Activated T-cell treated with anti-CD3 and anti-CD28 coated beads, Interleukin-2, amount 50 U/mL, for 48 hours (primary cell): ENCODE measurements at places on chromosomes 7 and 10.
A peak's percentile ranks its signal among the peaks of the same experiment; 100 is the strongest.

GRCh38 chr7:52862321-52862720, 173.1 kb upstream of the POM121L12 start:
- no peak for DNase-seq

DNA sequence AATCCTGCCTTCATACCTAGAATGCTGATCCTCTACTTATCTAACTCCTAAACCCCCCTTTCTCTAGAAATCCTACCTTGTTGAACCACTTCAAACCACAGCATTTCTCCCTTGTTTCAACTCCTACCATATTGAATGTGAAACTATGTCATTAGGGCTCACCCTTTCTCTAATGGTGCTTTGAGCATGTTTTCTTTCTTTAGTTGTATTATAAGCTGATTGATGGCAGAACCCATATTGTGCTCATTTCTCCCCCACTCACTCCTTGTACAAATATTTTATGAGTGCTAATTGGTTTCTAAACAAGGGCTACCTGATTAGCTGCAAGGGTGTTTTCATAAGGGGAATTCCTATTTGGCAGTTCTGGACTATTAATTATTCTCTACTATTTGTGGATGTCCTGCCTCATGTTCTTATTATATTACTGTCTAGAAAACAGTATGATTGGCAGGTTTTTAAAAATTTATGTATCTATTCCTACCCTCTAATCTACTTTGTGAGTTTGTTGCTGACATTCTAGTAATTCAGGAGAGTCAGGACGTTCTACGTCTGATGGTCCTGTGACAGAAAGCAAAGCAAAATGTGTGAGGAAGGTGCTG, 765.8 kb downstream of the KCNMA1 start:
- no peak for DNase-seq

- no peak for DNase-seq
Observed at GRCh38 chr7:19143881-19144574, 1.2 kb downstream of the FERD3L start.

- DNase-seq: no peak
Observed at GRCh38 chr7:2621061-2621828, 10.5 kb upstream of the TTYH3 start.

GRCh38 chr7:150594805-150595204, 27.6 kb downstream of the GIMAP4 start:
- DNase-seq: no peak

DNA sequence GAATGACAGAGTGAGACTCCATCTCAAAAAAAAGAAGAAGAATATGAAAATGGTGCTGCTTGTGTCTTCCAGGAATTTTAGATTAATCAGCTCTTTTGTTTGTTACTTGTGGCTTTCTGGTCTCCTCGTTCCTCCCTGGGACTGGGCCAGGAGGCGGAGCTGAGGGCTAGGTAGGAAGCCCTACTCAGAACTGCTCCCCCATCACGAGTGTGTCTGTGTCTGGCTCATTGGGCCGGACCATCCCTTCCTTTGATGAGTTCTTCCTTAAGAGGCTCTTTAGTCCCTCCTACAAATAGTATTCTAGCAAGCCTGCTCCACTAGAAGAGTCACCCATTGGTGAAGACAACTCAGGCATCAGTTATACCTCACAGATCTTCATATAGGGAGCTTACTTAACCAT, 56.8 kb upstream of the YAE1 start:
- DNase-seq: no peak

DNA sequence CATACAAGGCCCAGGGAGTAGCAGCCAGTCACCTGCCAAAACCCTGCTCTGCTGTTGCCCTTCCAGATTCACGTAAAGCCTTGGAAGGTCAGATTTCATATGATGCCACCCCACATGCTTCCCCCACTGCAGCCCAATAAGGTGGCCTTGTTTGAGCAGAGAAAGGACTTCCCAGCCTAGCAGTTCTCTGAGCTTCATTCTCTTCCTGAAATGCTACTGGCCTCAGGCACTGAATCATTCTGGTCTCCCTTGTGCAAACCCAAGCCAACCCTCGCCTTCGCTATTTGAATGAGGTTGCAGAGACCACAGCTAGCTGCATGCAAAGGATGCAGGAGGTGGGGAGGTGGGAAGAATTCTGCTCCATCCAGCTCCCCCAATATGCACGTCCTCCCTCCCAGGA, 60.3 kb upstream of the PLXNA4 start:
- DNase-seq: no peak

DNA sequence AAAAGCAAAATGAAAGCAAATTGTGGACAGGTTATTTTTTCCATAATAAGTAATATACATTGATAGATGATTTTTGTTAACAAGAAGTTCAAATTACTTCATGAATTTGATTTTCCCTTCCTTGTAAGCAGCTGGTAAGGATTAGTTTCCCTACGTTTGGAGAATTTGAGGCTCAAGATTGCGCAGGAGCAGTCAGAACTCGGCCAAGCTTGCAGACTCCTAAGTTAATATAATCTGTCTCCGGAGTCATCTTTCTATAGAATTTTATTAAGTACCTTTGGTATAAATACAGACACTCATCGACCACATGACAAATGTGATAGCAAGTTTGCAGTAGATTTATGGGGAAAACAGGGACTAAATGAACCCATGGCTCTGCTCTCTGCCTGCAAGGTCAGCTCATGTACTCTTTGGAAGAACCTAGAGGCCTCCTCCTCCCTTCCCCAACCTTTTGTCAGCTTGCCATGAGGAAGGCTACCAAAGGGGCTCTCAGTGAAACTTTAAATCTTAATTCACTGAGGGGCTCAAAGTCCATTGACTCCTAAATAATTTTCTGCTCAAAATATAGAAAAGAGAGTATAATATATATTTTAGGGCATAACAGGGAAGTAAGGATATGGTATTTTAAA, 89.2 kb upstream of the CTTNBP2 start:
- DNase-seq: no peak

GRCh38 chr10:22454634-22455033, 109.3 kb downstream of the SPAG6 start:
- DNase-seq: no peak

DNA sequence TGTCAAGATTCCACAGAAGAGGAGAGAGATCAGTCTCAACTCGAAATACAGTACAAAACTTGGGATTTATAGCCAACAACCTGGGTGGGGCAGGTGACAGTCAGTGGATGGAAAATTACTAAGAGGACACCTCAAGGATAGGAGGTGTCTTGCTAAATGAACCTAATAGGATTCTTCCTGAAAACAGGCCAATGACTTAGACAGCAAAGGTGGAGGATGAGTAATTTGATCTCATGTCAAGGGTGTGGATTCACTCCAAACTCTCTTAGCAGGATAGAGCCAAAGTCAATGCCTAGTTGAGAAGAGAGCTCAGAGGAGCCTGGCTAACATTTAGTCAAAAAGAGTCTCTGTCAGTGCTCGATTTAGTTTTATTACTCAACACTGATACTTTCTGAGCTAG, 106.7 kb upstream of the INSYN2A start:
- no peak for DNase-seq

GRCh38 chr10:52215745-52216361, 98.2 kb upstream of the DKK1 start:
- peak; percentile 20 for DNase-seq

DNA sequence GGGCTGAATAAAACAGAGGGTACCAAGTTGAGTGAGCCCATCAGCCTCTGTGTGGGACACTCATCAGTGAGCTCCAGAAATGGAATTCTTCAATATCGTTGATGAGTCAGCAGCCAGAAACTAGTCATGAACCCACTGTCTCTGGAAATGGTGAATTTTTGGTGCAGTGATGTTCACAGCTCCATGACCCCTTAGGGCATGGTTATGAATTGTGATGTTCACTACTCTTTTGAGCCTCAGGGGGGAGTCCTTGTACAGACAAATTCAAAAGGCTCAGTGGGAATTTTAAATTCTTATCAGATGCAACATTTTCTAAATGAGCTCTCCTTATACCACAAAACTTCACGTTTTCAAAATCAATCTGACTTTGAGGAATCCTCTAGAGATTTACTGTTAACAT, 335.7 kb downstream of the PHTF2 start:
- no peak for DNase-seq

DNA sequence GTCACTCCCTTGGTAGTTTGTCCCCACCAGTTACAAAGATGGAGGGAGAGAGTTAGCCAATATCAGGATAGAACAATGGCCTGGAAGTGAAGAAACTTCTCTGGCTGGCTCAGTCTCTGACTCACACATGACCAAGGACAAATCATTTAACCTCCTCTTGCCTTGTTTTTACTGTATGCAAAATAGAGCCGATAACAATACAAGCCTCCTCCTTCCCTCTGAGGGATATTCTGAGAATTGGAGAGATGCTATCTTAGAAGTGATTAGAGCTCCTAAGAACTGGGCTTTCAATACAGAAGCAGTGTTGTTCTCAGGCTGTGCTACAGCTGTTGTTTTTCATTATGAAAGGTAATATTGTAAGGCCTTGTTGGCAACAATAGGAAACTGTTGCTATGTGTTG, 87.7 kb upstream of the EGR2 start:
- DNase-seq: no peak

DNA sequence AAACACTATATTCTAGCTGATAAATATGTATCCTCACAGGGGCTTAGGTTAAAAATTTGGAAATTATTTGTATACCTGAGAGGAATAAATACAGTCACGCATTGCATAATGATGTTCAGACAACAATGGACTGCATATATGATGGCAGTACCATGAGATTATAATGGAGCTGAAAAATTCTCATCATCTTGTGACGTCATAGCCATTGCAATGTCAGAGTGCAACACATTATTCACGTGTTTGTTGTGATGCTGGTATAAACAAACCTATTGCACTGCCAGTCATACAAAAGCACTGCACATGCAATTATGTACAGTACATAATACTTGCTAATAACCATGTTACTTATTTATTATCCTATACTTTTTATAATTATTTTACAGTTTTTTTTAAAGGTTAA, 31.4 kb downstream of the STEAP1B start:
- no peak for DNase-seq

- no peak for DNase-seq
Observed at GRCh38 chr7:35823440-35823839, 22.6 kb downstream of the SEPTIN7 start.

GRCh38 chr7:70712942-70713341, 419.0 kb upstream of the GALNT17 start:
- no peak for DNase-seq

DNA sequence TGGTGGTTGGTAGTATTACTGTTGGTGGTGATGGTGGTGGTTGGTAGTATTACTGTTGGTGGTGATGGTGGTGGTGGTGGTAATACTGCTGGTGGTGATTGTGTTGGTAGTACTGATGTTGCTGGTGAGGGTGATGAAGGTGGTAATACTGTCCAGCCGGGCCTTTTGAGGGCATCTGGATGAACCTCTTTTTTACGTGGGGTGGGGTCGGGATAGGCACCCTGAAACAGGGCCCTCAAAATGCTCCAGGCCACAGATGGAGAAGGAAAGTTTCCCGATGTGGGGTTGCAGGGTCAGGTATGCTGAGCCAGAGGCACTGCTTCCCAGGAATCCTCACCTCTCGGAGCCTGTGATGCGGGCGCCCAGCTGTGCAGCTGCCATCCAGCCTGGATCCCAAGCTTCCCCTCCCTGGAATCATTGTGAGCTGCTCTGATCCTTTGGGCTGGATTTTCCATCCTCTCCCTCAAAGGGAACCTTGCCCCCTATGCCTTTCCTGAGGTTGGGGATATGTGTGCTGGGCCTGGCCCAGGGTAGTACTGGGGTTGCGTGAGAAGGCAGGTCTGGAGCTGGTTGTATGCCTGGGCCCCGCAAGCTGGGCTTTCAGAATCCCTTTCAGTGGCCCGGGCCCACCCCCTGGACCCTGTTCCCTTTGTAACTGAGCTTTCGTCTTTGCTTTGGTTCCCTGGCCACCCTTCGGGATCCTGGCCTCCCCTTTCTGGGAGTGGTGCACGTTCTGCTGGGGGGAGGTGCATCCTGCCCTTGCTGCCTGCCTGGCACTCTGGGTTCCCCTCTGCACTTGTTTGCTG, 43.3 kb downstream of the DOCK1 start:
- no peak for DNase-seq

GRCh38 chr10:87596351-87596750, 63.3 kb upstream of the PAPSS2 start:
- DNase-seq: no peak

DNA sequence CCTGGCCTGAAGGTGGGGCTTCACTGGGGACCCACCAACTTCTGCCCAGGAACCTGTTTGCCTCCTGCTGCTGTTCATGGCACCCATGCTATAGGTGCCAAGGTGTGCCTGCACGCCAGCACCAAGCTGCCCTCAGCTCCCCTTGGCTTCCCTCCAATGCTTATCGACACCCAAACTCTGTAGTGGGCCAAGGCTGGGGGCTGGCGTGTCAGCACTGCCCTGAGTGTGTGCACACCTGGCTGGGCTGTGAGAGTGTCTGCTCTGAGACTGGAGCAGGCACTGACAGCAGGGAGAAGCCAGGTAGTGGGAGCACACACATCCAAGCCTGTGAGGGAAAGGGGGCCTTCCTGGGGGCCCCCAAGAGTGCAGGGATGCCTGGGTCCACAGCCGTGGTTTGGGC, 43.1 kb upstream of the TUBB8 start:
- DNase-seq: no peak

DNA sequence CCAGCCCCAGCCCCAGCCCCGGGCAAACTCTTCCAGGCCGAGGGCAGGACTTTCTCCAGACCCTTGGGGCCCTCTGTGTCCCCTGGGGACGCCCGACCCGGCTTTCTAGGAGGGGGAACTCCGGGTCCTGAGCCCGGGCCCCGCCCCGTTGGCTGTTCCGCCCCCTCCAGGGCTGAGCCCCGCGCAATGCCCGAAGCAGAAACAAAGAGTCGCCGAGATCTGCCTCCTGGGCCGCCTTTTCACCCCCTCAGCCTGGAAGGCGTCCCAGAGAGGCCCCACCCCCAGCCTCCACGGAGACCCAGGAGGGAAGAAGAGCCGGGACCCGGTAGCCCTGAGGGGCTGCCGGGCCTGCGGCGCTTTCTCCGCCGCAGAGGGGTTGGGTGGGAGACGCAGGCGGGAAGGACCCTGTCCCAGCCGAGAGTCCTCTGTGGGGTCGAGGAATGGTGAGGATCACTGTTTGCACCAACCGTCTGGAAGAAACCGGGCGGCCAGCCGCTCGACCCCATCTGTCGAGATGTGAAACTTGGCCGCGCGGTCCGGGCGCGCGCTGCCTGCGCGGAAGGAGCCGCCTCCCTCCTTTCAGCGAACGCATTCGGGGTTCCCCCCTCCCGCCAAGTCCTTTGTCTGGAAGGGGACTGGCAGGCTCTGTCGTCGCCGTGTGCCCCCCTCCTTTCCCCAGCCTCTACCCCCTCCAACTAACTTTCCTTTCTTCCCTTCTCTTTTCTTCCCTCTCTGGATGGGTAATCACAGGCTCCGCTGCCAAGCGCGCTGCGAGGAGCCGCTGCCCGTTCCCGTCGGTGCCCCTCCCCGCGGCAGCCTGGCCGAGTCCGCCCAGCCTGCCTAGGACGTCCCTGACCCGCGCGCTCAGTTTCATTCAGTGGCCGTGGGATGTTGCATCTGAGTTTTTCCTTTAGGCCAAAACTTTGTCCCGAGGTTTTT, 10.2 kb downstream of the EN2 start:
- DNase-seq: no peak

GRCh38 chr7:22425361-22425760, 68.4 kb upstream of the RAPGEF5 start:
- no peak for DNase-seq

GRCh38 chr7:18378989-18379605, 116.5 kb upstream of the HDAC9 start:
- no peak for DNase-seq
